Stimulated activated CD8-positive, alpha-beta memory T cell treated with anti-CD3 and anti-CD28 coated beads, Interleukin-4, amount 100 ng/mL, for 4 hours (primary cell): ENCODE measurements at places on chromosomes 2 and 18.

DNA sequence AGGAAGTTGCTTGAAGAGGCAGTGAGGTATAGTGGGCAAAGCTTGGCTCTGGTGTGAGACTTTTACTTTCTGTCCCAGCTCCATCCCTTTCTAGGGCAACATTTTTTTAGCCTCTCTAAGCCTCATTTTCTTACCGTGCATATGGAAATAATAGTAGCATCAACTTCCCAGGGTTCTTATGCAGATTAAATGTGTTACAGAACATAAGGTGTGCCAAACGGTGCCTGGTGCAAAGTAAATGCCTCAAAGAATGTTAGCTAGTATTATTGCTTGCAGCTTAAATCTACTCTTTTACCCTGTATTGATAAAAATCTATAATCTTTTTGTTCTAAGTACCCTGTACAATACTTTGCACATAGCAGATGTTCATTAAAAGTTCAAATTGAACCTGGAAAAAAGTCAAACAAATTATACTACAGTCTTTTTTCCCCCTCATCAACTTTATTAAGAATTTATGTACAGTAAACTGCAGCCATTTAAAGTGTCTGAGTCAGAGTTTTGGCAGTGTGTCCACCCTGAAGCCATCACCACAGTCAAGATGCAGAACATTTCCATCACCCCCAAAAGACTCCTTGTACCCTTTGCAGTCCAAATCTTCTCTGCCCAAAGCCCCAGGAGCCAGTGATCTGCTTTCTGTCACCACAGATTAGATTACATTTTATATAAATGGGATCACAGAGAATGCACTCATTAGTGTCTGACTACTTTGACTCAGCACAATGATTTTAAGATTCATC, 10.6 kb downstream of the MAPRE2 start:
- DNase-seq, result no peak

DNA sequence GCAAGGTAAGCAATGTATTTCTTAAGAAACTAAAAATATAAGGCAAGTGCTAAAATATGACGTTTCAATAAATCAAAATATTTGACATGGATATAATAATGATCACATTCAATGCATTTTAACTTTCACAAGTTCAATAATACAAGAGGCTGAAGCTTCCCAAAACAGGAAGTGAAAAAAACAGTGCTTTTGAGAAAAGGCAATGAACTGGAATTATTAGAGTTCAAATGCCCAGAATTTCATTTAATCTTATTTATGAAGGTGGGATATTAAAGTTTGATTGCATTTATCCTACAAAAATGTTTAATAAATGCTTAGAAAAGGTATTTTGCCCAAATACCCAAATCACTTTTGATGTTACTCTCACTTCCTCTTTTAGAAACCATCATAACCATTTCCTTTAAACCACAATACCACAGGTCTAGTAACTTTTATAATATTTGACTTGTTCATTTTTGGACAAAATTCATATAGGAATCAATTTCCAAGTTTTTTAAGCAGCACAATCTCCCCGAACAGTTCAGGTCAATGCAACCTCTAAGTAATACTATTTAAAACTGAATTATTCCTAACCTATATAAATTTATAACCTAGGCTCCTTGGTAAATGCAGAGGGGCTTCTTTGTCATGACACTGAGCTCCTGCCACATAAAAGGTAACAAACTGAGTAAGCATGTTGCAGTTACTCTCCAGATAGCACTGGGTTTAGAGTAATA, 2.1 kb downstream of the NCKAP1 start:
- DNase-seq, result no peak

DNA sequence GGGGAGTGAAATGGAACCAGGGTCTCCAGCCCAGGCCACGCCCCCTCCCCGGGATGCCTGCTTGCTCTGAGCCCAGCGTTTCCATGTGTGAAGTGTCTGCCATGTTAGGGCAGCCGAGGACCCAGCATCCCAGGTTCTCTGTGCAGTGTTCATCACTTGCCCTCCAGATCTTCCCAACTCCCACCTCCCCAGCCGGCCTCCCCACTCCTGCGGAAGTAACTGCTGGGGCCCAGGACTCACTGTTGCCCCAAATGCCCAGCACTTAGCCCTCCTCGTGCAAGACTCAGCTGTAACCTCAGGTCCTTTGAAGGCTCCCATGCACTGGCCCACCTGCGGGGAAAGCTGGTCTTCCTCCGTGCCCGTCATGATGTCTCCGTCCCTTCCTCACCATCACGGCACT, 9.7 kb upstream of the PXDN start:
- DNase-seq, result no peak

- DNase-seq, result peak; percentile 62
Measured at GRCh38 chr2:237434866-237435311, 20.9 kb upstream of the COL6A3 start.

- no peak for DNase-seq
Measured at GRCh38 chr2:42804338-42804737, 12.0 kb upstream of the HAAO start.

DNA sequence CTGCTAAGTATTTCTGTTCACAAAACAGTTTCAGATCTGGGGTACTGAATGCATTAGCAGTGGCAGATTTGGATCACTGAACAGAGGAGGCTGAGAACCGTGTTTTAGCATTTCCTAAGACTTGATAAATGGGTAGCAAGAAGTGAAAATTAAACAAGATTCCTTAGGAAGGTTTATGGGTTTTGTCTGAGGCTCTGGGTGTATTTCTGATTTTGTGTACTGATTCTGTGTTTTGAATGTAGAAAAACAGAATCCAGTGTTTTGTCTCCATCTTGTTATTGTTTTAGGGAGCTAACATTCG, 1.4 kb downstream of the FAM117B start:
- no peak for DNase-seq

- DNase-seq, result no peak
Measured at GRCh38 chr2:106956879-106957278, 70.9 kb upstream of the ST6GAL2 start.

DNA sequence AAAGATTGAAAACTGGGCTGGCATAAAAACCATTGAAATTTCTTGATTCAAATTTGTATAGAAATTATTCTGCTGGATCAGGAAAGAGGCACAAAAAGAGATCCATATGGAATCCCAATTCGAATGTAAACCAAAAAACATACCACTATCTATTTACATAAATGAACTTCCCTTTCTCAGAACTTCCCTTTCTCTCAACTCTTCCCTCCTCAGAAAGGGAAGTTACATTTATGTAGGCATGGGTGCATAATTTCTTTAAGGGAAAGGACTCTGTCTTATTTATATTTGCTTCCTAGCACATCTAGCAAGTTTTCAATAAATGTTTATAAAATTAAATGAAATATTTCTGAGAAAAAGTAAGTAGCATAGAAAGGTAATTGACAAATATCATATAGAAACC, 398.1 kb upstream of the ATP5MC3 start:
- no peak for DNase-seq

- no peak for DNase-seq
Measured at GRCh38 chr2:136917411-136917881, 152.1 kb downstream of the THSD7B start.

GRCh38 chr18:45166341-45166835, 448.9 kb upstream of the SLC14A2 start:
- DNase-seq, result no peak

GRCh38 chr2:118658596-118659198, 188.8 kb downstream of the EN1 start:
- DNase-seq, result no peak
